Renal pelvis (tissue), 12 donors: ENCODE measurements at places on chromosomes 13 and 19. TPM values are rescaled to one million over a fixed set of nuclear protein-coding genes. Genes with fewer than 3 reads are reported as not detected.
A peak's percentile ranks its signal among the peaks of the same experiment; 100 is the strongest.

DNA sequence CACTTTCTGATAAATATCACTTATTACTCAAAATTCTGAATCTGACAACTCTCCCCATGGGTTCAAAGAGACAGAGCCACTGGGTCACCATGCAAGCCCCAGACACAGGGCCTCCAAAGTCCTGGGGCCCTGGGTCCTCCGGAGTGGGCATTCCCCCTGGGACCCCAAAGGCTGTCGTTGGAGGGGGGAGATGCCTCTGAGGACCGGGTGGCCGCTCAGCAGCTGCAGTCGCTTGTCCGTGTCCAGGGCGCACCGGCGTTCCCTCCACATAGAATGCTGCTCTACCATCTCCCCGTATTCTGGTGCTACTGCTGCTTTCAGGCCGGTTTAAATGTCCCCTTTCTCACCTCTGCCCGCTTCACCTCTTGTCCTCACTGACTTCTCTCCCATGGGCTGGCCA lies 246.1 kb downstream of the TEX29 start:
- DNase-seq = no peak

DNA sequence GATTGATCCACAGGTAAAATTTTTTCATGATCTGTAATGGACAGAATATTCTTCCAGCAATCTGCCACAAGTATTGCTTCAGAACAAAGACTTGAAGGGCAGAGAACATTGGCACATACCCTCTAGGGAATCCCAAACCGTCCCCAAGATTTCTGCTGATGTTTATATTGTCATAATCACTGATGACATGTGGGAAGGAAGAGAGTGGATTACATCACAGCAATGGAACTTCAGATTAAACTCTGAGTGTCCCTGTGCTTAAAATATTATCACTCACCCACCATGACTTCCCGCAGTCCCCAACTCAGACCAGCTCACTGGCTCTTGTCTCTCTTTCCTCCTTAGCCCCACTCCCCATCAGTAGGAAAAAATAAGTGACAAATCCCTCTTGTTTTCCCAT lies 8.5 kb upstream of the TPT1 start:
- DNase-seq = no peak

The DCT gene
- polyA plus RNA-seq = 0.26 TPM

The C1QTNF9 gene
- polyA plus RNA-seq = 0.30 TPM

DNA sequence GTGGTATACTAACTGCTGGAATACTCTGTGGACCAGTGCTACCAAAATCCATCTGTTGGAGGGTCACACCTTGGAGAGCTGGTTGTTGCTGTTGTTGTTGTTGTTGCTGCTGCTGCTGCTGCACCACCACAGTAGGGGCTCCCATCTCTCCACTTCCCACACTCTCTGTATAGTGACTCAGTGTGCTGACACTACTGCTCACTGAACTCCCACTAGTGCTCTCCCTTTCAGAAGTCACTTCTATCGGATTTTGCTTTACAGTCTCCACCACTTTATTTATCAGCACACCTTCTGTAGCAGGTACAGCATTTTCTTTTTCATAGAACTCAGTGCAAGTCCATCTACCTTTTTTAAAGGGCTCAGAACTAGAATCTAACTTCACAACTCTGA lies 1.7 kb downstream of the TSC22D1 start:
- DNase-seq = no peak

GRCh38 chr19:16882146-16882545 lies 6.7 kb upstream of the F2RL3 start:
- DNase-seq = no peak

DNA sequence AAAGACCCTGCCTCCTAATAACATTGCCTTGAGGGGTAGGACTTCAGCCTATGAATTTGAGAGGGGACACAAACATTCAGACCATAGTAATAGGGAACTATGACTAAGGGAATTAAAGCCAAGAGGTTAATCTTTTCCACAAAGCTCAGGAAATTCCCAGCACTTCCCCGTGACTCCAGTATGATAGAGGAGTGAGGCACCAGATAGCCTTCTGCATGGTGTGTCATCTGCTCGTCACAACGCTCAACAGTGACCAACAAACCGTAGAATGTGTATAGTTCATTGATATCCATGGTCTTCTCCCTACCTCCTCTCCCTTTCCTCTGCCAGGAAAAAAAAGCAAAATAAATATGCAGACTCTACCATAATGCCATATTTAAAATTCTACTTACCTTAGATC lies 64.4 kb downstream of the B3GLCT start:
- DNase-seq = no peak

The TNFSF9 gene
- polyA plus RNA-seq = 0.55 TPM

The ZNF547 gene
- polyA plus RNA-seq = 5.6 TPM

The CATSPERD gene
- polyA plus RNA-seq = not detected

DNA sequence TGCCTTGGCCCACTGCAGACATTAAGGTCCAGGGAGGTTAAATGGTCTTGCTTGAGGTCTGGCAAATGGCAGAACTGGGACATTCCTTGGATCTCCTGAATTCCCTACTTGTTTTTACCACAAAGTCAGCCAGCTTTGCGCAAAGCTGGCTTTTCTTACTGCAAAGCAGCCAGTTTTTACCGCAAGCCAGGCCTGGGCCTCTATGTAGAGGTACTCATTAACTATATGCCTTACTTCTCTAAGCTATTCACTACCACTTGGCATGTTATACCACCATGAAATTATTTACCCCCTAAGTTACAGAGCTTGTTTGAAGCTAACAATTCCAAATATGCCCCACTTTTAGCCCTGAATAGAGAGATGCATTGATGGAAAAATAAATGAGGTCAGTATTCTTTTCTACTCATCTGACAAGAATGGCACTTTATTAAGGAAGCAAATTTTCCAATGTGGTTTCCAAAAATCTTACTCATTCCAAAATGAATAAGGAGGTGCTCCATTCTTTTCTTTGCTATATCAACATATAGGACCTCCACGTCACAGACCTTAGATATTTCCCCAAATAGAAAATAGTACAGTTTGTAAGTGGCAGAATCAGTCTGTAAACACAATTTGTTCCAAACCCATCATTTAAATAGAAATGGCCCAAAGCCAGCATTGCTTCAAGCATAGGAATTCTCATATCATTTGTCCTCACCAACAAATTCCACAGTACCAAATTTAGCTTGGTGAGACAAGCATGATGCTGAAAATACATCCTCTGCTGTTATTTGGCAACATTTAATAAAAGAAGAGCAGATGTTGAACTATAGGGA lies 143.9 kb upstream of the TSC22D1 start:
- DNase-seq = no peak

GRCh38 chr19:45363861-45364459 lies 6.4 kb downstream of the ERCC2 start:
- no peak for DNase-seq

DNA sequence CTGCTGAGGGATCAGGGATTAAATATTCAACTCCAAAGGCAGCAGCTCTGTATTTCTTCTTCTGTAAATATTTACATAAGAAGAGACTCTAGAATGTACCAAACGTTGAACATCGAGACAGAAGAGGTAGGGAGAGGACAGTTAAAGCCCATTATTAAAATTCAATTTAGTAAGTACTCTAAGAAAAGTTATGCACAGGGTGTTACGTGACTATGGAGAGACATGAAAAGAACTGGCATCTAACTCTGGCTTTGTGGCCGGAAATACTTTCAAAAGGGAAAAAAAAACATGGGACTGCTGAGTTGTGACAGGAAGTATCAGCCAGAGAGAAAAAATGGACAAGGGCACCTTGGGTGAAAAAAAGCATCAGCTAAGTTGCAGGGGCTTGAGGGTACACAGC lies 36.7 kb downstream of the LNX2 start:
- no peak for DNase-seq

GRCh38 chr13:49616676-49617065 lies 11.6 kb upstream of the ARL11 start:
- no peak for DNase-seq

The C5AR1 gene
- 7.1 TPM for polyA plus RNA-seq

- DNase-seq = no peak
Measured at GRCh38 chr13:72170571-72170970, 303.6 kb upstream of the DACH1 start.

The PRSS57 gene
- polyA plus RNA-seq = 0.33 TPM

- DNase-seq = no peak
Measured at GRCh38 chr13:83508771-83509301, 373.4 kb downstream of the SLITRK1 start.

GRCh38 chr19:8638078-8638619 lies 7.7 kb downstream of the NFILZ start:
- no peak for DNase-seq

GRCh38 chr13:102012299-102013293 lies 389.3 kb downstream of the FGF14 start:
- no peak for DNase-seq

- peak; percentile 77 for DNase-seq
Measured at GRCh38 chr19:55647732-55648584, at the start of gene CCDC106. CCDC106 (plus strand) TSS chr19:55648212; CDS start chr19:55649047, 835 bp downstream.

The SLC25A41 gene
- polyA plus RNA-seq = 0.31 TPM

DNA sequence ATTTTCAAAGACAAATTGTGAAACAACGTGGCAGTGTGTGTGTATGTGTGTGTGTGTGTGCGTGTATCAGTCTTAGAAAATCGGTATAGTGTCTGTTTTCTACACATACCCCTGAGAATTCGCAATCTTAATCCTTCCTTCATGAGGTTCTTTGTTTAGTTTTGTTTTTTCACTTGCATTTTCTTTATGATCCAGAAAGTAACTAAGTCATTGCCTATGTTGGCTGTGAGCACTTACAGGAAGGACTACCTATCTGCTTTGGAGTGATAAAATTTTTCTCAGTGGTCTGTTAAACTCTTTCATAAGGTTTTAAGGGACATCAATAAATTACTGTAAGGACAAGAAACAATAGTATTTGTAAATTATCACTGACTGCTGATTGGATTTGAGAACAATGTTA lies 1587.1 kb downstream of the PCDH9 start:
- no peak for DNase-seq

- no peak for DNase-seq
Measured at GRCh38 chr19:45154064-45154827, 6.5 kb downstream of the NKPD1 start.

DNA sequence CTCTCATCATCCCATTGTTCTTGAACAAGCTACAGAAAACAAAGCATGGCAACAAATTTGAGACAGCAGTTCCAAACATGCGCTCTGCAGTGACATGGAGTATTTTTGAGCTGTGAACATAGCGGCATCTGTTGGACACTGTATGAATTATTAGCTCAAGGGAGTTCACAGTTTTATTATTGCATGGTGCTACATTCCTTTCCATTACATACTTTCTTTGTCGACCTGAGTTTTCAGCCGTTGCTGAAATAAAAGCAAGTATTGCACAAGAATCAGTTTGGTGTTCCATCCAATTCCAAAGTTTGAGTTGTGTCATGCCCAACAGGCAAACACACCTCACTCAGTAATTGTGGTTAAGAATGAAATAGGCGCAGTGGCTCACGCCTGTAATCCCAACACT lies 30.1 kb upstream of the METTL21C start:
- no peak for DNase-seq

- no peak for DNase-seq
Measured at GRCh38 chr19:12126707-12127106, 13.4 kb downstream of the ZNF20 start.

DNA sequence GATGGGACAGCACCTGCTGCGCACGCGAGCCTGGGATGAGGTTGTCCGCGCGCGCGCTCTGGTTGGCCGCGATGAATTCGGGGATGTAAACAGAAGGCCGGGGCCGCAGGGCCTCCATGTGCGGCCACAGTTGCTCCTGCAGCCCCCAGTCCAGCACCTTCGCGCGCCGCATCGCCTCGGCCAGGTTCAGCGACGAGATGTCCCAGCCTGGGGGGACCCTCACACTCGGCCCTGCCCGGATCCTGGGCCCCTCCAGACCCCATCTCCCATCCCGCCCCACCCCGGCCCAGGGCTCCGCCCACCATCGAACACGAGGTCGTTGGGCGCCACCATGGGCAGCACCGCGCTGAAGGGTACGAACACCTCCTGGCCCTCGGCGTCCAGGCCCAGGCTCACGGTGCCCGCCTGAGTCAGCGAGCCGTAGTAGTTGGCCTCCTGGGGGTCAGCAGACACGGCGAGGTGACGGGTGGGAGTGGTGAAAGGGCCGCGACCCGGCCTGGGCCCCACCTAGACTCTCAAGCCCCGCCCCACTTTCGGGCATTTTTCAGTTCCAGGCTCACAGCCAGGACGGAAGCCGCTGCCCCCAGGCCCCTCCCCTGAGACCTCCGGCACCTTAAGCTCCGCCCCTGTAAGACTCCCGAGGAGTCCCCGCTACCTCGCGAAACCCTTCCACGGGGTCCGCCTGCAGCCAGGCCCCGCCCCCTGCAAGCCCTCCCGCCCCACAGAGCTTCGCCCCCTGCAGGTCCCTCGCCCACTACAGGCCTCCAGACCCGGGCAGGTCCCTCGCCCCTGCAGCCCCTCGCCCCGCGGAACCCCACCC lies 1.1 kb downstream of the ISYNA1 start:
- DNase-seq = peak; percentile 90

The TMEM59L gene
- polyA plus RNA-seq = 3.5 TPM

GRCh38 chr13:32639502-32640105 lies 53.4 kb downstream of the PDS5B start:
- DNase-seq = peak; percentile 33

The TTYH1 gene
- 11.5 TPM for polyA plus RNA-seq

DNA sequence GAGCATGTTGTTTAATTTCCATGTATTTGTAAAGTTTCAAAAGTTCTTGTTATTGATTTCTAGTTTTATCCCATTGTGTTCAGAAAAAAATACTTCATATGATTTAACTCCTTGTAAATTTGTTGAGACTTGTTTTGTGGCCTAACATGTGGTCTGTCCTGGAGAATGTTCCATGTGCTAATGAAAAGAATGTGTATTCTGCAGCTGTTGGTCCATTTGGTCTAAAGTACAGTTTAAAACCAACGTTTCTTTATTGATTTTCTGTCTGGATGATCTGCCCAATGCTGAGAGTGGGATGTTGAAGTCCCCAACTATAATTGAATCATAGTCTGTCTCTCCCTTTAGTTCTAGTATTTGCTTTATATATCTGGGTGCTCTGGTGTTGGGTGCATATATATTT lies 34.9 kb upstream of the TPP2 start:
- no peak for DNase-seq

The DHRS12 gene
- 26.1 TPM for polyA plus RNA-seq

DNA sequence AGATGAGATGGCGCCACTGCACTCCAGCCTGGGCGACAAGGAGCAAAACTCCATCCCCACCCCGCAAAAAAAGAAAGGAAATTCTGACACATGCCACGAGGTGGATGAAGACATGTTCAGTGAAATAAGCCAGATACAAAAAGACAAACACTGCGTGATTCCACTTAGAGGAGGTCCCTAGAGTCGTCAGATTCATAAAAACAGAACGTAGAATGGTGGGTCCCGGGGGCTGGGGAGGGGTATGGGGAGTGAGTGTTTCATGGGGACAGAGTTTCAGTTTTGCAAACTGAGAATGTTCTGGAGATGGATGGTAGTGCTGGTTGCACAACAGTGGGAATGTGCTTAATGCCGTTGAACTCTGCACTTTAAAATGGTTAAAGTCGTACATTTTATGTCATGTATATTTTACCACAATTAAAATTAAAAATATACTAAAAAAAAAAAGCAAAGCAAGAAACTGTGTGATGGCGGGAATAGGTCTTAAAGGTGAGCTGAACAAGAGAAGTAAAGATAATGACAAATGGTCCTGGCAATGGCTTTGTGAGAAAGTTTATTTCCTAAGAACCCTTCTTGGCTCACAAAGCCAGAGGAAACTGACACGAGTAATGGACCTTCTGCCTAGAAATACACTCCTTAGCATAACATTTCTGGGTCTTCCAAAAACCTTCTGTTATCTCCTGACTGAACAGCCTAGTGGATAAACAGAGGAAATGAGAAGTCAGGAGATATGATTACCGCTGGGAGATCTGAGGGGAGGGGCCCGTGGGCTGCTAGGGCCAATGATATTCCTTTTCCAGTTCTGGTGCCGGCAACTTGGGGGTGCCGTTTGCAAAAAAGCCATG lies 4.2 kb upstream of the SPC24 start:
- DNase-seq = no peak

The PLPP2 gene
- polyA plus RNA-seq = 4.1 TPM
